ENCODE measurements at places on chromosomes 6 and 20. TPM values are rescaled to one million over a fixed set of nuclear protein-coding genes. Genes with fewer than 3 reads are reported as not detected.

OR2B3 gene
- total RNA-seq = not detected

LSM14B gene
- 41.7 TPM for total RNA-seq

PXDC1 gene
- 21.0 TPM for total RNA-seq

B3GAT2 gene
- 0.06 TPM for total RNA-seq

TCF21 gene
- 42.2 TPM for total RNA-seq

PTPRT gene
- 13.8 TPM for total RNA-seq

NOTCH4 gene
- total RNA-seq = 43.0 TPM

ZC2HC1B gene
- not detected for total RNA-seq
